PC-3 (cell line): ENCODE measurements at places on chromosomes 11 and 22. TPM values are rescaled to one million over a fixed set of nuclear protein-coding genes. Genes with fewer than 3 reads are reported as not detected.

DNA sequence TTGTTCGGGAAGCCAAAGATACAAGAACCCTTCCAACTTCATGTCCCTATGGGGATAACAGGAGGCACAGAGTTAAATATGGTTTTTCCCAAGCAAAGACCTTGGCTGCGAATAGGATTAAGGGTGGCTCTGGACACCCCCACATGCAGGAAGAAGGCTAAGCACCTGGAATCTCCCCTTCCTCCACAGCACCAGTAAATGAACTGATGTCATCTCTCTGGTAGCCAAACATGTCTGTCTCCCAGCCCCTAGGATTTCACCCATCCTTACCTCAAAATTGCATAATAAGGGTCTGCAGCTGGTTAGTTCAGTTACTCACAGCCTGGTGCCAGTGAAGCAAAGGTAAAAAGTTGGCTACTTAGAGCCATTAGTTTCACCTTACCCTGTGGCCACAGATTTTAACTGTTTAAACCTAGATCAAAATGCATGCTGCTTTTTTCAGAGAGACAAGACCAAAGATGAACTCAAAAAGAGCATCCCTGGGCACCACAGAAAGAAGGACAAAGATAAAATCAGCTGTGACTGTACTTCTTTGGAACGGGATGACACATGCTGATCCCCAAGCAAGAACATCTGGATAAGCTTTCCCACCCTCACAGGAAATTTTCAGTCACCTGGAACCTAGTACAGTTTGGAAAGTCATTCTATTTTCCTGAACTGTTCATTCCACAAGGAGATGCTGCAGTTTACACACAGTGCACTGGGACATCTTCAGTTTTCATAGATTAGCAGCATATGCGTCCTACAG is 77.2 kb upstream of the AKIP1 start:
- no peak overlapping the region for H3K27ac ChIP-seq
- DNase-seq = no peak
- no peak overlapping the region for H3K4me3 ChIP-seq
- no peaks in the 10 kb centered on the region for H3K36me3 ChIP-seq
- 0 out of 2 replicates have a peak, but pooled peaks cover 3% of the 10 kb centered on the region for H3K4me1 ChIP-seq

- no peaks in the 10 kb centered on the region for H3K27me3 ChIP-seq
- H3K4me3 ChIP-seq = no peak overlapping the region
- H3K4me1 ChIP-seq = 0 out of 2 replicates have a peak, but pooled peaks cover 3% of the 10 kb centered on the region
- peak; percentile 59 for DNase-seq
- H3K27ac ChIP-seq = no peak overlapping the region
Observed at GRCh38 chr11:105181100-105181499, 41.5 kb upstream of the CARD18 start.

- H3K4me3 ChIP-seq = no peak overlapping the region
- no peak for DNase-seq
- no peaks in the 10 kb centered on the region for H3K36me3 ChIP-seq
Observed at GRCh38 chr11:8381343-8381742, 117.7 kb upstream of the LMO1 start.

- no peak for DNase-seq
- peaks cover 9% of the 10 kb centered on the region for H3K4me1 ChIP-seq
- no peak overlapping the region for H3K4me3 ChIP-seq
Observed at GRCh38 chr11:126157326-126158030, 54.0 kb downstream of the RPUSD4 start.

DNA sequence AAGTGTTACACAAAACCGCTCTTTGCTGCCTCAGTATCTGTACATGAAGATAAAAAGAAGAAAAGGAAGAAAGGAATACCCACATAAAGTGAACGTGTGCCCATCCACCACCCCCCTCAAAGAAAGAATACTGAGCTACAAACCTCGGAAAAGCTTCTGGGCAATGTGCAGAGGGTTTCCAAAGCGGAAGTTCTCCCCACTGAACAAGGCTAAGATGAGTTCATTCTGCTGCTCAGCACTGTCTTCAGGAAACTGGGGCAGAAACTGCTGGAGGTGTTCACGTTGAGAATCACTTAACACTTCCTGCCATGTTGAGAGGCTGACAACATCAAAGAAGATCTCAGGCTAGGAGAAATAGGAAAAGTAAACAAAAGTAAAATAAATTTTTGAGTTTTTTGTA is 6.9 kb downstream of the NFRKB start:
- peaks cover 1% of the 10 kb centered on the region for H3K4me1 ChIP-seq
- H3K27ac ChIP-seq = no peak overlapping the region
- H3K27me3 ChIP-seq = no peaks in the 10 kb centered on the region
- no peak for DNase-seq
- no peak overlapping the region for H3K4me3 ChIP-seq

- no peaks in the 10 kb centered on the region for H3K27me3 ChIP-seq
- H3K4me3 ChIP-seq = no peak overlapping the region
- peak; percentile 12 for DNase-seq
- H3K36me3 ChIP-seq = peaks cover 57% of the 10 kb centered on the region
Observed at GRCh38 chr11:14506532-14506931, 6.9 kb upstream of the COPB1 start.

- no peak for DNase-seq
- H3K36me3 ChIP-seq = no peaks in the 10 kb centered on the region
- no peak overlapping the region for H3K4me3 ChIP-seq
- H3K27me3 ChIP-seq = no peaks in the 10 kb centered on the region
Observed at GRCh38 chr11:7882860-7883259, 48.2 kb downstream of the OR10A6 start.

DNA sequence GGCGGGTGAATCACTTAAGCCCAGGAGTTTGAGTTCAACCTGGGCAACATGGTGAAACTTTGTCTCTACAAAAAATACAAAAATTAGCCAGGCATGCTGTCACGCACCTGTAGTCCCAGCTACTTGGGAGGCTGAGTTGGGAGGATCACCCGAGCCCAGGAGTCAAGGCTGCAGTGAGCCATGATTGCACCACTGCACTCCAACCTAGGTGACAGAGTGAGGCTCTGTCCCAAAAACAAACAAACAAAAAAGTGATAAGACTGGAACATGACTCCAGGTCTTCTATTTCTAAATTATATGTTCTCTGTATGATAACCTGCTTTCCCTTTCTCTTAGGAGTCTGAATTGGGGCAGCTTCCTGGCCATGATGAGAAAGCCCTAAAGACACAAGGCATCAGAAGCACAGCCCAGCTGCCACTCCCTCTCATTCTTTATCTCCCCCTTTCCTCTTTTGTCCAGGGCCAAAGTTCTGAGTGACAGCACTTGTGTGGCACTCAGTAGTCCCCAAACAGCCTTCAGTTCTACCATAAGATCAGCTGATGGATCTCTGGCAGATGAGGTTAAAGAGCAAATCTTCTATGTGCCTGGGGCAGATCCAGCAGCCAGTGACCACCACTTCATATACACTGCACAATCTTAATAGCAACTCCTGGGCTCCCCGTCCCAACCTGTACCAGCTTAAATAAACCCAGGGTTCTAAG is 136.0 kb downstream of the C11orf58 start:
- H3K4me1 ChIP-seq = no peaks in the 10 kb centered on the region
- no peaks in the 10 kb centered on the region for H3K36me3 ChIP-seq
- DNase-seq = no peak
- no peak overlapping the region for H3K27ac ChIP-seq
- H3K4me3 ChIP-seq = no peak overlapping the region

GRCh38 chr11:47667555-47667954 is 25.2 kb upstream of the MTCH2 start:
- H3K4me3 ChIP-seq = no peak overlapping the region
- H3K27me3 ChIP-seq = no peaks in the 10 kb centered on the region
- no peak overlapping the region for H3K27ac ChIP-seq
- no peaks in the 10 kb centered on the region for H3K36me3 ChIP-seq
- H3K4me1 ChIP-seq = peaks cover 6% of the 10 kb centered on the region

DNA sequence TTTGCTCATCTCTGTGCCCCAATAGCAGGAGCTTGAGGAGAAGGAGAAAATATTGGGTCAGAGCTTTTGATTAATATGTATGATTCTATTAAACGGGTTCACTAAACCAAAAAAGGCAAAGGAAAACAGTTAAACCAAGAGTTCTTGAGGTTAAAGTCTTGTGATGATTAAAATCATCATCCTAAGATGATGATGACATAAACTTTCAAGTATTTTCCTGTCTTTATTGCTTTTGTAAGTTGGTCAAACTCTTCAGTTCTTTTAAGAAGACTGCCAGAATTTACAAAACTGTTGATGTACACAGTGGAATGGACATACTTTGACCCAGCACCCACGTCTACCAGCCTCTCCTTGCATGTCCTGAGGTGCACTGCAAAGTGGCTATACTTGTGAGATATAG is 41.0 kb downstream of the FDX1 start:
- no peak overlapping the region for H3K27ac ChIP-seq
- H3K4me3 ChIP-seq = no peak overlapping the region
- H3K27me3 ChIP-seq = no peaks in the 10 kb centered on the region
- H3K36me3 ChIP-seq = no peaks in the 10 kb centered on the region
- no peak for DNase-seq

GRCh38 chr11:41666951-41667653 is 207.7 kb upstream of the LRRC4C start:
- no peaks in the 10 kb centered on the region for H3K4me1 ChIP-seq
- H3K27ac ChIP-seq = no peak overlapping the region
- H3K36me3 ChIP-seq = no peaks in the 10 kb centered on the region
- no peak overlapping the region for H3K4me3 ChIP-seq
- DNase-seq = no peak
- no peaks in the 10 kb centered on the region for H3K27me3 ChIP-seq

- no peaks in the 10 kb centered on the region for H3K27me3 ChIP-seq
- H3K27ac ChIP-seq = no peak overlapping the region
- no peaks in the 10 kb centered on the region for H3K36me3 ChIP-seq
- DNase-seq = peak; percentile 46
- H3K4me1 ChIP-seq = peaks cover 7% of the 10 kb centered on the region
Observed at GRCh38 chr11:108825381-108825780, 160.5 kb downstream of the DDX10 start.

DNA sequence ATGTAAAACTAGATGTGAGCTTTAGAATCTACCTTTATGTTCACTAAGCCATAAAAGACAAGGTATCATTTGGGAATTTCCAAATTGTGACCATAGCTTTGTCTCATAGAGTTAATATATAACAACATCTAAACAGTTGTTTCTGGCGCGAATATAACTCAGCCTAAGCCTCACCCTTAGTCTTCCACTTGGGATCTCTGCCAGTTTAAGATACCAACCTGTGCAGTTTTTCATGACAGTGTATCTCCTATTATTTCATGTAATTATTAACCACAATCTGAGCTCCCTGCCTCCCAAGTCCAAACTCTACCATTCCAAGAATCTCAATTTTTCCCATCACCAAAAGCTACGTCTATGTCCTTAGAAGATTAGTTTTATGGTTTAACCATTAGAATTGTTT is 572.5 kb upstream of the ISX start:
- no peak overlapping the region for H3K4me3 ChIP-seq
- DNase-seq = no peak
- H3K27me3 ChIP-seq = no peaks in the 10 kb centered on the region
- no peaks in the 10 kb centered on the region for H3K4me1 ChIP-seq
- H3K36me3 ChIP-seq = no peaks in the 10 kb centered on the region

The MRE11 gene
- 19.0 and 20.1 TPM in 2 replicates for total RNA-seq

The FAT3 gene
- total RNA-seq = not detected in 2 replicates

The OTOG gene
- total RNA-seq = not detected in 2 replicates
